NCI-H1417 treated with DMSO at 0.1 percent for 48 hours (cell line): ENCODE measurements at places on chromosomes 13 and 19.
A peak's percentile ranks its signal among the peaks of the same experiment; 100 is the strongest.

GRCh38 chr13:21557995-21558394 lies 46.0 kb downstream of the MICU2 start:
- DNase-seq: no peak

- DNase-seq: peak; percentile 86
Measured at GRCh38 chr19:11987405-11988281, 22.8 kb downstream of the ZNF763 start.

GRCh38 chr13:21147827-21148226 lies 28.5 kb downstream of the SKA3 start:
- no peak for DNase-seq

DNA sequence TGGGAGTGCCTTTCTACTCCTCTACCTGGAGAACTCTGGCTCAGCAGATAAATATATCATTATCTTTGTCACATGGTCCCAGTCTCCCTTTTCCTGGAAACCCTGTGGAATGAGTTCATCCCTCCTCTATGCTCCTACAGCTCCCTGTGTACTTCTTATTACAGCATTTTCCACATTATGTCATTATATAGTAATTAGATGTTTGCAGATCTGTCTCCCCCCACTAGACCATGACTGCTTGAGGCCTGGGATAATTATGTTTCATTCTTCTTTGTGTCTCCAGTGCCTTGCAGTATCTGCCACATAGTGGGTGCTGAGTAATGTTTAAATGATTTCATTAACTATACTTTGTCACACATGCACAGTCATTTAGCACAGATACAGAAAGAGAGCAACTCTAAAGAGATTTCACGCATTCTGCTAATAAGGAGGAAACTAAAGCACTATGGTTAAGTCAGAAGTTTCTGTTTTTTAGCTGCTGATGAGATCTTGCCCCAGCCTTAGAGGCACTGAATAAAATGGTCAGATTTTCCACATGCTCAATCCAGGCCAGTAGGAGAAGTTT lies 66.1 kb upstream of the DIAPH3 start:
- DNase-seq: peak; percentile 62

DNA sequence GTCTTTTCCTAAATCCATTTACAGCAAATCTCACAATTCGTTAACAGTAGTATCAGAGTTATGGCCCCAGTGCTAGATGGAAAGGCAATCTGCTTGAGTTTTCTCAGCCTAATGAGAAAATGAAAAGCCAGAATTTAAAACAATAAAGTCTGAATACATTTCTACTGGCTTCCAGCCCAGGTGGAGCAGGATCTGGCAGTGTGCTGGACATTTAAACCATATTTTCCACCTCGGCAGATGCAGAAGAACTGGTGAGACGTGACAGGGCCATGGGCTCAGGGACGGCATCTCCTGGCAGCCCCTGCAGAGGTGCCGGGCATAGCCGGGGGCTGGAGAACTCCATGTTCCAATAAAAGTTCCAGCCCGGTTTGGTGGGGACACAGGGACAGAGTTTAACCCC lies 7.1 kb downstream of the SMIM7 start:
- no peak for DNase-seq

DNA sequence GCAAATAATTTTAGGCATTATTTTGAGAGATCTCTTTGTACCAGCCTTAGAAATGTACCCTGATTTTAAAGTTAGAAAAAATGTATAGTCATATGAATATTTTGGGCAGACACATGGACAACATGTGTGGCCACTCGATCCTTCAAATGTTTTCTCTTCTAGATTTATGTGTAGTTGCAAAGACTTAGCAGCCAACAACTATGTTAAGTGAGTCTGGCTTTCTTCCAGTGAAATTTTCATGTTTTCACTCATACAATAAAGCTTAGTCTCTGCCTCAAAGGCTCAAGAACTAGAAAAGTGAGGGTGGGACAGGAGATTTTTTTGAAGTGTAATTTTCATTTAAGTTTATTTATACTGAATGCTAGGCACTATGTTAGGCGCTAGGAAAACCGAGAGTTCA lies 207.7 kb upstream of the DACH1 start:
- no peak for DNase-seq

DNA sequence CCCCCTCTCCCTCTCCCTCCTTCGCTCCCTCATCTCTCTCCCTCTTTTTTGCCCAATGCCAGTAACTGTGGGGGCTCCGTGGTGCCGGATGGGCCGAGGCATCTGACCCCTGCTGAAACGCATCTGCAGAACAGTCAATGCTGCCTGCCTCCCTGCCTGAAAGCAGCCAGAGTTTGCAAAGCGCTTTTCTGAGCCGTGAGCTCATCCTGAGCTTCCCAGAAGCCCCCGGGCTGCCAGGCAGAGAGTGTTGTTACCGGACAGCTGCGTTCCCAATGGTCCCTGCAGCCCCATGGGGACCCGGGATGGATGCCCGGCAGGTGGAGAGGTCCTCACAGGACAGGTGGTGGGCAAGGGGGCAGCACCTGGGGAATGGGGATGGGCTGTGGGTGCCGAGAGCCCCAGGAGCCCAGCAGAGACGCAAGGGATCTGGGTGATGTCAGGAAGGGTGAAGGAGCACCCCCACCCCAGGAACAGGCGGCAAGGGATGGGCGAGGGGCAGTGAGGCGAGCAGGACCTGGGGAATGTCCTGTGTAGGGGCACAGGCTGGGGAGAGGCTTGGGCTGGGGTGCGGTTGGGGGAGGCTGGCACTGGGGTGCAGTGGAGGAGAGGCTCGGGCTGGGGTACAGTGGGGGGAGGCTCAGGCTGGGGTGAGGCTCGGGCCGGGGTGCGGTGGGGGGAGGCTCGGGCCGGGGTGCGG lies 33.0 kb downstream of the GPX4 start:
- DNase-seq: no peak

- DNase-seq: no peak
Measured at GRCh38 chr19:56367829-56368711, 25.3 kb downstream of the ZNF582 start.

DNA sequence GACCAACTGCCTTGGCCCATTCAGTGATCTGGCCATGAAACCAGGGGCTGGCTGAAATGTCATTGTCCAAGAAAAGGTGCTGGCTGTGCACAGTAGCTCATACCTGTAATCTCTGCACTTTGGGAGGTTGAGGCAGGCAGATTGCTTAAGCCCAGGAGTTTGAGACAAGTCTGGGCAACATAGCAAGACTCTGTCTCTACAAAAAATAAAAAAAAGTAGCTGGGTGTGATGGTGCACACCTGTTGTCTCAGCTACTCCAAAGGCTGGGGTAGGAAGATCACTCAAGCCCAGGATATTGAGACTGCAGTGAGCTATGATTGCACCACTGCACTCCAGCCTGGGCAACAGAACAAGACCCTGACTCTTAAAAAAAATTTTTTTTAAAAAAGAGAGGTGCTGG lies 28.6 kb upstream of the C19orf12 start:
- DNase-seq: no peak

GRCh38 chr13:100124265-100124664 lies 35.4 kb downstream of the PCCA start:
- DNase-seq: no peak

GRCh38 chr13:32007494-32007893 lies 24.1 kb upstream of the FRY start:
- DNase-seq: no peak

GRCh38 chr13:42667638-42668037 lies 93.7 kb downstream of the TNFSF11 start:
- no peak for DNase-seq

DNA sequence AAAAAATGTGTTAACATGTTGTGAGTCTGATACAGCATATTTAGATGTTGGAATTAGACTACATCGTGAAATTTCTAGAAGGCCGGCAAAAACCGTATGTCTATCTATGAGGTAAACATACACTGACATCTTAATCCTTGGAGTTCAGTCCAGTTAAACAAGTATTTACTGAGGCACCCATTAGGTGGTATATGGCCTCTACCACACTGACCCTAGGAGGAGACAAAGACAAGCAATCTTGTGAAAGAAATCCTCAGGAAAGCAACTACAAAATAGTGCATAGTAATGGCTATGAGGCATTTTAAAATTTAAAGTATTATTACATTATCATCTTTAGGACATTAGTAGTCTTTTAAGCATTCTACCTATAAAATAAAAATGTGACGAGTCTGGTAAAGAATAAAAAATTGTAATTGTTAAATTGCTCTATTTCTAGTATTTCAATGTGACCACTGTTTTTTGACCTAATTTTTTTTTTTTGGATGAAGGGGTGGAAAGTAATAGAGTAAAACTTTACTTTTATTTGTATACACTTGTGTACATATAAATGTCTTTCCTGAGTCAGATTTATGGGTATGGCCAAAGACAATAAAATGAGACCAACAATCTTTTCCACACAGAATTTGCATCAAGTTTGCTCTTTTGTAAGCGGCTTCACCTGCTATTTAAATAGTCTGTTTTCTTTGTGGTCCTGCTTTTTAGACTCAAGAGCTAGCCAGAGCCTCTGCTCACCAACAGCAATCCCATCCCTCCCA lies 50.5 kb downstream of the KATNAL1 start:
- DNase-seq: no peak

DNA sequence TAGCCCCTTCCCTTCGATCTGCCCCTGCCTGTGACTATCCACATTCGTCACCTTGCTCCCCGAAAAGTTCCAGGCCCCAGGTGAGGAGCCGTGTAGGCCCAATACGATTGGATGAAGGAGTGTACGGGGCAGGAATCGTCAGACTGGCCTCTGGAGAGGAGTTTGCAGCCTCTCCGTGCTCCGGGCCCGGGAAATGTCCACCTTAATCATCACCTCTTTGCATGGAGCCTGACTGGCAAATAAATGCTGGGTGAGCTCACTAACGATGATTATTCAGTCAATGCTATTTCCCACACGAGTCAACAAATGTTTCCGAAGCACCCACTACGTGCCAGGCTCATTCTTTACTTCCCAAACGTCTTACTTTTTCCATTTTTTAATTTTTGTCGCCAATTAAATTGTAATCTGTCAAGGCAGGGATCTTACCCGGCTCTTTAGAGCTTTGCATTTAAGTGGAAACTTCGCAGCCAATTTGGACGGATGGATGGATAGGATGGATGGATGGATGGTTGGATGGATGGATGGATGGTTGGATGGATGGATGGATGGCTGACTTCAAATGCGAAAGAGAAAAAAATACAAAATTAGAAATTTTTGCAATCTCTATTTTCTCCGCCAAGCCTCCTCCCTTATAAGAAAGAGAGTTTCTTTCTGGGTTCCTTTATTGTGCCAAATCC lies 45.8 kb downstream of the TGDS start:
- peak; percentile 10 for DNase-seq

- no peak for DNase-seq
Measured at GRCh38 chr13:41966671-41967070, 5.8 kb upstream of the VWA8 start.
